ENCODE measurements at places on chromosomes 4 and X. TPM values are rescaled to one million over a fixed set of nuclear protein-coding genes. Genes with fewer than 3 reads are reported as not detected.

CWH43 gene
- total RNA-seq = not detected

AFM gene
- total RNA-seq = not detected

VEGFC gene
- 10.8 TPM for total RNA-seq

PRKX gene
- 42.4 TPM for total RNA-seq

SASH3 gene
- not detected for total RNA-seq

ARSJ gene
- total RNA-seq = 26.2 TPM
